ENCODE measurements at places on chromosomes 2 and 18. TPM values are rescaled to one million over a fixed set of nuclear protein-coding genes. Genes with fewer than 3 reads are reported as not detected.

DNA sequence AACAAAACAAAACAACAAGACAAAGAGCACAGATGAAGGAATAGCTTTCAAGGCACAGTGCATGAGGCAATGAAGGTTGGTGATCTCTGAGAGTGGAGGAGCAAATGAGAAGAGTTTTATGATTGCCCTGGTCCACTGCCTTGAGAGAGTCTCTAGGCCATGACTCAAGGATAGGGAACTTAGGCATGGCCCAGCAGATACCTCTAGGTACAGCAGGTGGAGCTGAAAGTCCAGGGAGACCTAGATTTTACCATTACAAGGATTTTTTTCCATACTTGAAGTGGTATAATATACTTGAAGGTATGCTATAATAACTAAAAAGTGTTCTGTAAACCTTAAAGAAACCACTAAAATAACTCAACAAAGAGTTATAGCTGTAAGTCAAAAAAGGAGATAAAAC, 239.5 kb upstream of the KLHL29 start:
- DNase-seq, result no peak

DNA sequence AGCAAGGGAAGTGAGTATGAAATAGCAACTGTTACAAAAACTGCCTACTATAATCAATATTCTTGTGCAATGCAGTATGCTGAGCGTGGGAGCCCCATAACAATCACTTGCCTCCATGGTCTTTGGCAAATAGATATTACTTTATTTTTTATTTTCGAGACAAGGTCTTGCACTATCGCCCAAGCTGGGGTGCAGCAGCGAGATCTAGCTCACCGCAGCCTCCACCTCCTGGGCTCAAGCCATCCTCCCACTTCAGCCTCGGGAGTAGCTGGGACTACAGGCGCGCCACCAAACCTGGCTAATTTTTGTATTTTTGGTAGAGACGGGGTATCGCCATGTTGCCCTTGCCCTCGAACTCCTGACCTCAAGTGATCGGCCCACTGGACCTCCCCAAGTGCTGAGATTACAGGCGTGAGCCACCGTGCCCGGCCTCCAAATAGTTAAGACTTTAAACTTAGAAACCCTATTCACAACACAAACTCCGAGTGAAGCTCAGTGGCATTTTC, 1.2 kb upstream of the CCNT2 start:
- DNase-seq, result peak; percentile 45

- DNase-seq, result no peak
Measured at GRCh38 chr2:9975328-9975727, 23.8 kb downstream of the GRHL1 start.

Gene TUBA3D
- not detected for polyA plus RNA-seq

Gene NAT8
- not detected for polyA plus RNA-seq

Gene ELOA2
- not detected for polyA plus RNA-seq
